HFFc6 (cell line): ENCODE measurements at places on chromosomes 4 and X. TPM values are rescaled to one million over a fixed set of nuclear protein-coding genes. Genes with fewer than 3 reads are reported as not detected.

DNA sequence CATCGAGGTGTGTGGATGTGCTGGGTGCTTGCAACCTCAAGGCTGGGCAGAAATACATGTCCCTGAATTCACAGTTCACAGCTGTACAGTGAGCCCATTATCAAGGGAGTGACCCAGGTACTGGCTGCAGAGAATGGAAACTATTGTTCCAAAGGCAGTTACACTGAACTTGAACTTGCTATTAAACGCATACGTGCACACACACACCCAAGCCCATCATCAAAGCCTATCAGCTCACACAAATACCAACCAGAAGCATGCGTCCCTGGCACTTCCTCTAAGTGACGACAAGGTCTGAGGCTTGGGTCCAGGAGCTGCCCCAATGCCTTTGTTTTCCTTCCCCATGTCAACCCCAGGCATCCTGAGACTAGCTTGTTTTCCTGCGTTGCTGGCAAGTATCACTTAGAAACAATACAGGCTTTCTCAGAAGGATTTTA lies 88.6 kb downstream of the IRF2 start:
- DNase-seq, result no peak

Gene NLGN3
- total RNA-seq, result 0.14 to 0.31 TPM (median 0.21 TPM) in 3 replicates

- no peak for DNase-seq
Observed at GRCh38 chr4:3219761-3220475, 29.0 kb upstream of the MSANTD1 start.

- peak; percentile 27 for DNase-seq
Observed at GRCh38 chrX:153934762-153935325, at the start of gene NAA10. TSS of gene NAA10 (minus strand) at chrX:153935037. CDS start at chrX:153934904, 133 bp downstream.

- peak; percentile 7 for DNase-seq
Observed at GRCh38 chr4:185634066-185634652, 98.9 kb upstream of the PDLIM3 start.

- DNase-seq, result no peak
Observed at GRCh38 chr4:173418639-173419038, 19.7 kb upstream of the SCRG1 start.
